ENCODE measurements at places on chromosomes 5 and 9.

- no peak for DNase-seq
Observed at GRCh38 chr9:121328876-121329681, 41.0 kb downstream of the STOM start.

DNA sequence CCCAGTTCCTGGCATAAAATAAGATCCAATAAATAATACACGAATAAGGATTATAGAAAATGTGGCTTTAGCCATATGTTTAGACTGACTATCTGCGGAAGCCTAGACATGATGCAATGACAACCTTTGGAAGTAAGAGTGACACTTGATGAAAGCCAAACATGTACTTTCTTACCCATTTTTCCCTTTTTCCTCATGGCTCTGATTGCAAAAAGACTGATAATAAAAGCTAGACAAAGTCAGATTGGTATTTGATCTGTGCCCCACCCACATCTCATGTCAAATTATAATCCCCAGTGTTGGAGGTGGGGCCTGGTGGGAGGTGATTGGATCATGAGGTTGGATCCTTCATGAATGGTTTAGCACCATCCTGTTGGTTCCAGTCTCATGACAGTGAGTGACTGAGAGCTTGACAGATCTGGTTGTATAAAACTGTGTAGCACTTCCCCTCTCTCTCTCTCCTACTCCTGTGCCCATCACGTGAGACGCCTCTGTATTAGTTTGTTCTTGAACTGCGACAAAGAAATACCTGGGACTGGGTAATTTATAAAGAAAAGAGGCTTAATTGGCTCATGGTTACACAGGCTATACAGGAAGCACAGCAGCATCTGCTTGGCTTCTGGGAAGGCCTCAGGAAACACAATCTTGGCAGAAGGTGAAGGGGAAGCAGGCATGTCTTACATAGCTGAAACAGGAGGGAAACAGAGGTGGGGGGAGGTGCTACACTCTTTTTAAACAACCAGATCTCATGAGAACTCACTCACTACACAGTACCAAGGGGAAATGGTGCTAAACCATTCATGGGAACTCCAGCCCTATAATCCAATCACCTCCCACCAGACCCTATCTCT is 243.4 kb upstream of the PIK3R1 start:
- no peak for DNase-seq

DNA sequence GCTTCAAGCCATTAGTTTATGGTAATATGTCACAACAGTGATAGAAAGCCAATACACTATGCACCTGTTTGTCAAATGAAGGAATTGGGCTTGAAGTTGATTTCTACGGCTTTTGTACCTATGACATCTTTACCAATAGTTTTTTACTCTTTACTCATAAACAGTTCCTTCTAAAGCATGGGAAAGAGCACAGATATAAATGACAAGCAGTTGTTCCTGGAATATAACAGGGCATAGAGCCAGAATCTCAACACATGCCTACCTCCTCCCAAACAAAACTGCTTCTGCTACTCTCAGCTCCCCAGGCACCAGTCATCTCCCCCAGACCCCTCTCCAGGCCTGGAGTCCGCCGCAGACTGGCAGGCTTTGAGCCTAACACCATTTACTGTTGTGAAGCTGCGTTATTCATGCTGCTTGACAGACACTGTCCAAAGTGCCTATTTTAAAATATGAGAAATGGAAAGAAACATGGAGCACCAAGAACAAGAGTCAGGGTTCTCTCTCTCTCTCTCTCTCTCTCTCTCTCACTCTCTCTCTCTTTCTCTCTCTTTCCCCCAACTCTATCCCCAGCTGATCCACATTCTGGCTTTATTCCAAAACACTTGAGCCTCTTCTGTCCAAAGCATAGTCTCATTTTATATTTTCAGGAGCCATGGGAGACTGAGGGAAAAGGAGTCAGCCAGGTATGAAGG is 111.6 kb downstream of the ADRB2 start:
- DNase-seq, result no peak

DNA sequence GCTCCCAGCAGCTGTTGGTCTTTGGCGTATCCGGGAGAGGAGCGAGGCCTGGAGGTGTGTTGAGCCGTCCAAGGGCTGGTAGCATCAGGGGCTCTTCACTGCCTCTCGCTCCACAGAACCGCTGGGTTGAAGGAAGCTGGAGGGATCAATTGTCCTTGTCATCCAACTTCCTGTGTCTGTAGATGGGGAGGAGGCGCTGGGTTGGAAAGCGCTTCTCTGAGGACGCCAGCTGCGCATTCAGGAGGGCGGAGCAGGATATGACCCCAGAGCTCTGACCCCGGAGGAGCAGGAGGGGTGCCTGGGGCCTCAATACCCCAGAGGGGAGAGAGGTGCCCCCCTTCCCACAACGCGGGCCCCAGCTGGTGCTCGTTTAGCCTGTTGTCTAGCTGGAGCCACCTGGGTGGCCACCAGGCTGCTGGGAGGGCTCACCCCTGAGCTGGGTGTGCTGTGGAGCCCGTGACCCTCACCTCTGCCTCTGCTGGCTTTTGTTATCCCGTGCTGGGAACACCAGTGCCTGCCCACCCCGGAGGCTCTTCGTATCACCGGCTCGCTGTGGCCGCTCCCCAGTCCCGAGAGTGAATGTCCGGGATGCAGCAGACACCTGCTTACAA is 2.0 kb upstream of the DBH start:
- DNase-seq, result no peak

GRCh38 chr5:34503379-34504253 is 152.5 kb upstream of the RAI14 start:
- no peak for DNase-seq

- DNase-seq, result no peak
Observed at GRCh38 chr9:17339156-17339555, 204.3 kb downstream of the CNTLN start.

GRCh38 chr5:35626108-35626507 is 8.4 kb downstream of the SPEF2 start:
- no peak for DNase-seq

DNA sequence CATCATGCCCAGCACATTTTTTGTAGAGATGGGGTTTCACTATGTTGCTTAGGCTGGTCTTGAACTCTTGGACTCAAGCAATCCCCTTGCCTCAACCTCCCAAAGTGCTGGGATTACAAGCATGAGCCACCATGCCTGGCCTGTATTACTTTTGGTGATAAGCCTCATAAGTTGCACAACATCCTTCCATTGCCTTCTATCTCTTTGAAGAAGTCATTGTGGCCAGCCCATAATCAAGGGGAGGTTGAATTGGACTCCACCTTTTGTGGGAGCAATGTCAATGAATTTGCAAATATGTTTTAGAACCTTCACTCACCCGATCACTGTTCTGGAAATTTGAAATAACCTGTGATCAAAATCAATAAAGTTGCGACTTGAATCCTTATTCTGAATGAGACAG is 104.3 kb upstream of the CLINT1 start:
- no peak for DNase-seq

GRCh38 chr5:175688352-175689146 is 30.7 kb downstream of the HRH2 start:
- DNase-seq, result no peak

DNA sequence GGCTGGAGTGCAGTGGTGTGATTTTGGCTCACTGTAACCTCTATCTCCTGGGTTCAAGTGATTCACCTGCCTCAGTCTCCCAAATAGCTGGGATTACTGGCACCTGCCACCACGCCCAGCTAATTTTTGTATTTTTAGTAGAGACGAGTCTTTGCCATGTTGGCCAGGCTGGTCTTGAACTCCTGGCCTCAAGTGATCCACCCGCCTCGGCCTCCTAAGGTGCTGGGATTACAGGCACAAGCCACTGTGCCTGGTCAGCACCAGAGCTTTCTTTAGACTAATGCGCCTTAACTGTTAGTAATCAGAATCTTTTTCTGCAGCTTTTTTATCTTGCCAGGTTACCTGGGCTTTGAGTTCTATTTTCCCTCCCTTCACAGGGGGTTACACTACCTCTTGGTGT is 18.4 kb downstream of the PTGS1 start:
- no peak for DNase-seq

DNA sequence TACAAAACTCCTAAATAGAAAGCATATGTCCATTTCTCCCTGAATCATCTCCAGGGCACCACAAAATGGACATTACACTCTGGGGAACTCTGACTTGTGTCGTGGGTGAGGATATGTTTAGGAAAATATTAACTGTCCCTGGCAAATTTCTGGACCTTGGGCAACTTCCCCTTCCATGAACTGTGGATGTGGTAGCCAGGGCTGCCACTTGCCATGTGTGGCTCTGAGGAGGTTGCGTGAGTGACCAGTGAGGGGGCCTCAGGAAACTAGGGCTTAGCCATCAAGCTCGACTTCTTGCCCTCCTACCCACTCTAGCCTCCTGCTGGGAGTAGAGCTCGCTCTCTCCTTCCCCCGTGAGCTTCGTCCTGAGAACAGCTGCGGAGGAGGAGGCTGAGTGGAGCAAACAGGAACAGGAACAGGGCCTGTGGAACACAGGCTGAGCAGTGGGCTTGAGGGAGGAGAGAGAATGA is 13.8 kb upstream of the STC2 start:
- no peak for DNase-seq

GRCh38 chr5:115713408-115713807 is 87.6 kb upstream of the TMED7 start:
- DNase-seq, result no peak

DNA sequence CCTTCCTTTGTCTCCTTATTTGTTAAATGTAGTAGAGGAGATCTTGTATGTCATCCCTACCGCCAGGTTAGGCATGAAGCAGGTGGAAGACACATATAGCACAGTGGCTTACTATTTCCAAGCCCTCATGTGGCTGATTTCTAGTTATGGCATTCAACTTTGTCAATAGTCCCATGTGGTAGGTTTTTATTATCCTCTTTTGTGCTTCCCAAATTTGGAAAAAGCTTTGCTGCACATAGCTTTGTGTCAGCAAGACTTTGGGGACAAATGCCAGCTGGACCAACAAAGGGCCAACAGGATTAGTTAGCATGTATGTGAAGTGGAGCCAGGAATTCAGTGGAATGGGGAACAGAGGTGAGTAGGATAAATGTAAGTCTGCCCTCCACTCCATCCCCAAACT is 276.3 kb downstream of the PSAT1 start:
- DNase-seq, result no peak

DNA sequence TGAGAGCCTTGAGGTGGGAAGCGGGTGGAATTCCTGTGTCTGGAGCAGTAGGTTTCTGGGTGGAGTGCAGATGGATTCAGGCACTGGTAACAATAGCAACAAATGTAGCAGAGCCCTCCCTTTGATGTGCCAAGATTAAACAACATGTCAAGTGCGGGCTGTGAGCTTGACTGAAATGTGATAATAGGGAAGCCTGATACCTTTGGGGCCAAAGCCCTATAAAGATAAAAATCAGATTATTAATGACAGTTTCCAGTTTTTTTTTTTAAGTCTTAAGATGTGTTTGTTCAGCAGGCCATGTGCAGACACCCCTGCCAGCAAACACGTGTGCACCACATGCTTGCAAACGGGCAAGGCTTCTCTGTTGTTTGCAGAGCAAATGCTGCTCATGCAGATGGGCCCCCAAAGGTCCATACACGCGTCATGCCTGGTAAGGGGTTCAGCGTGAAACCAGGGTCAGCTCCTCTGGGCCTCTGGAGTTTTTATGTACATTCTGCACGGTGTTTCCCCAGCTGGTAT is 193.2 kb downstream of the GADD45G start:
- DNase-seq, result no peak

- no peak for DNase-seq
Observed at GRCh38 chr9:91680106-91680505, 256.5 kb upstream of the NFIL3 start.

DNA sequence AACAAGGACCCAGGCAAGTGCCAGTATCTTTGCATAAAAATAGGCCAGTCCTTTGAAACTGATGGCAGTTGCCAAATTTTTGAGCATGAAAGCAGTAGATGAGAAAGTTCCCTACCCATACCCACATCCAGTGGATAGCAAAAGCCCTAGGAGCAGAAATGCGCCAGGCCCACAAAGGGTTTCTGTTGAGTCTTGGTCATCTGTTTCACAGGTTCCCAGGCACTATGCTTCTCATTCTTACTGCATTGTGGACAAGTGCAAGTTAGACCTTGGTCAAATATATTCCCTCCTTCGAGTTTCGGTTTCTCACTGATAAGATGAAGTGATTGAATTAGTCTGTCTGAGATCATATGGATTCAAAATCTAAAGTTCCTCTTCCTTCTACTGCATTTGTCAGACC is 152.3 kb downstream of the NR3C1 start:
- DNase-seq, result no peak

- DNase-seq, result no peak
Observed at GRCh38 chr5:147734894-147735293, 47.6 kb downstream of the JAKMIP2 start.

GRCh38 chr5:60036192-60036938 is 142.8 kb upstream of the PDE4D start:
- DNase-seq, result no peak

- no peak for DNase-seq
Observed at GRCh38 chr5:64144425-64145215, 21.0 kb upstream of the RNF180 start.

DNA sequence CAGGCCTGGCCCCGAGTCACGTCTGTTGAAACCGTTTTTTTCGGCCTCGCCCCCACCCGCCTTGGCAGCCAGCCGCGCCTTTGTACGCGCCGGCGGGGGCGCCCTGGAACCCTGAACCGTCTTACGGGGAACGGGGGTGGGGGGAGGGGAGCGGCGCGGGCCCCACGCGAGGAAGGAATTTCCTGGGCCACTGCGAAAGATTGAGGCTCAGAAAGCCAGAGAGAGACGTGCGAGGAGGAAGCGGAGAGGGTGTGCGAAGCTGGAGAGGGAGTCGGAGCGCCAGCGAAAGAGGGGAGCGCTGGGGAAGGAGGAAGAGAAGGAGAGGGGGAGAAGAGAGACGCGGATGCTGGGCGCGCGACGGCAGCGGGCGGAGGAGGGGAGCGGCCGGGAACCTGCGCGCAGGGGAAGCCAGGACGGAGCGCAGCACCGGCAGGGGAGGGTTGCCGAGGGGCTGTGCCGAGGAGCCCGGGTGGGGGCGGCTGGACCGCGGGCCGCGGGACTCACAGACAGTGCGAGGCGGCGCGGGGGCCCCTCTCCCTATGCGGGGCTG is 4.6 kb upstream of the PRDM12 start:
- no peak for DNase-seq

GRCh38 chr9:69877852-69878514 is 57.4 kb downstream of the CFAP95 start:
- DNase-seq, result peak; percentile 3

GRCh38 chr5:79513704-79514390 is at the start of gene HOMER1:
HOMER1 (minus strand) TSS chr5:79514134; CDS start chr5:79512774, 1,360 bp downstream.
- DNase-seq, result peak; percentile 91

GRCh38 chr9:95343725-95344287 is 26.3 kb upstream of the FANCC start:
- DNase-seq, result no peak

GRCh38 chr5:88377240-88377639 is 108.6 kb upstream of the TMEM161B start:
- DNase-seq, result no peak

- DNase-seq, result no peak
Observed at GRCh38 chr9:129176701-129177442, 1.2 kb downstream of the IER5L start.

- no peak for DNase-seq
Observed at GRCh38 chr9:87991151-87991870, 17.0 kb upstream of the CDK20 start.

DNA sequence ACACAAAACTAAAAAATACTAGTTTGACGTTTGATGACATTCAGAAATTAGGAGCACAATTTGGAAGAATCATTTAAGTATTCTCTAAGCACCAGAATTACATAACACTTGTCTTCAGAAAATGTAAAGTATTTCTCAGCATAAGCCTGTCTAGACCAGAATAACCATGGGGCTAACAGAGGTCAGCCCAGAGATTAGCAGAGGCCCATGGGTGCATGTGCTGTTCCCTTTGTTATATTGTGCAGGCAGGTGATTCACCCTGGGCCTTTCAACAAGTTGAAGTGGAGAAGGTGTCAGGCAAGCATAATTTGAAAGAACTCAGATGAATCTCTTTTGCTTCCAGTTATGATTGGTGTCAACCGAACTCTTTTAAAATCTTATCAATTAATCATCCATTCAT is 227.9 kb downstream of the LURAP1L start:
- DNase-seq, result no peak

All from NCI-H526 (cell line).